ENCODE measurements at places on chromosomes 11 and 22.

DNA sequence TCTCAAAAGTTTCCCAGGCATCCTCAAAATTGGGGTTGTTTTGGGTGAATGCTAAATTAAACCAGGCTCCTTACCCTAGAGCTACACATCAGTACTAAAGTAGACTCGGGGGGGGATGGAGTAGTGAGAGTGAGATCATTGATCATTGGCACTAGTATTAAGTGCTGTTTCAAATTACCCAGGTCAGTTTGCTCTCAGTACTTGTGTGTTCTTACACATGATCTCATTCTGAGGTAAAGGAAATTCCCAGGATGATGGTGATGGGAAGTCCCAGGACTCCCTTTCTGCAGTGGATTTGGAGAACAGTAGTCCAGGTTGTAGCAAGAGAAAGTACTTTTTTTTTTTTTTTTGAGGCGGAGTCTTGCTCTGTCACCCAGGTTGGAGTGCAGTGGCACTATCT lies 12.5 kb downstream of the RBM4 start:
- no peak for DNase-seq

DNA sequence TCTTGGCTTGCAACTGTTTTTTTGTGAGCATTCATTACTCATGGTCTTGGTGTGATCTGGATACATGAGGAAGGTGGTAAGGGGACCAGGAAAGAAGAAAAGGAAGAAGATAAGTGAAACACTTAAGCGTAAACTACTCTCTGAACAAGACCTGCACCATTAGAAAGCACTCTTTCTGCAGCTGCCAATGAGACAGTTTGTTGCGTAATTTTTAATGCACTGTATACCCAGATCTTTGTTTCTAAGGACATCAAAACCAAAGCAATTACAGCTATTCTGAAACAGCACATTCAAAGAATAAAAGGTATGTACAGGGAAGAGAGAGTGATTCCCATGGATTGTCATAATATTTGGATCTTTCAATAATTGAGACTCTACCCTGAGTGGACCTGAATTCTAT lies 147.4 kb downstream of the BLID start:
- DNase-seq, result no peak

DNA sequence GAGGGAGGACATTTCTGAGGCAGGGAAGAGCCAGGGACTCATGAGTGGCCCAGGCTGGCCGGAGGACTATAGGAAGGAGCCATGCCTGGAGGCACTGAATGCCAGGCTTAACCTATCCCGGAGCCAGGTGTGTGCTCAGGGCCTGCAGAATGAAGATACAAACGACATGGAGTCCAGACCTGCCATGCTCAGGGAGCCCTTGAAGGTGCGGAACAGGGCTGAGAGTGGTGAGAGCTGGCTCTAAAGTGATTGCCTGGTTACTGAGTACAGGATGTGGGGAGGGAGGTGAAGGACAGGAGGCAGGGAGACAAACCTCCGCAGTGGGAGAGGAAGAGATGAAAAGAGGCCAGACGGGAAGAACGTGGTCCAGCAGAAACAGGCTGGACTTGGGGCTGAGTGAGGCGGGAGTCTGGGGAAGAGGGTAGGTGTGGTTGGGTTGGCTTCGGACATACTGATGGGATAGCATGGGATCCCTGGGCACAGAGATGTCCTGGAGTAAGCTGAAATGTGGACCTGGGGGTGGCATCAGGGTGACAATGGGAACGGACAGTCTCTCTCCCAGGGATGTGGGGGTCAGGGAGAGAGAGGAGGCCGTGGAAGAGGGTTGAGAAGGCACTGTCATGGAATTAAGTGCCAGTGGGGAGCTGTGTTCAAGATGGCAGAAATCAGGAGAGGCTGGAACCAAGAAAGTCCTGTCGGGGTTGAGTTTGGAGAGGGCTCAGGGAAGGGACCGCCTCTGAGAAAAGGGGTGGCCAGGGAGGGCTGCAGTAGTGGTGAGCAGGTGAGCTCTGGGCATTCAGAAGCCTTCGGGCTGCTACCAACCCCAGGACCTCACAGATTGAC lies 1.5 kb upstream of the ANKRD13D start:
- no peak for DNase-seq

GRCh38 chr11:129959687-129960086 lies 42.9 kb downstream of the PRDM10 start:
- no peak for DNase-seq

DNA sequence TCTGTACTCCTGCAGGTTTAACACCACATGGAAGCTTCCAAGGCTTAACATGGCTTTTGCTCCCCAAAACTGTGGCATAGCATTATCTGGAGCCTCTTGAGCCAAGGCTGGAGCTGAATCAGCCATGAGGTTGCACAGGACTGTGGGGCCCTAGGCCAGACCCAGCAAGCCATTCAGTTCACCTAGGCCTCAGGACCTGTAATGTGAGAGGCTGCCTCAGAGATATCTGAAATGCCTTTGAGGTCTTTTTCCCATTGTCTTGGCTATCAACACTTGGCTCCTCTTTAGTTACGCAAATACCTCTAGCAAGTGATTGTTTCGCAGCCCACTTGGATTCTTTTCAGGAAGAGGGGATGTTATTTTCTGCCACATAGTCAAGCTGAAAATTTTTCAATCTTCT lies 72.0 kb downstream of the VPREB1 start:
- no peak for DNase-seq
